ENCODE measurements at places on chromosomes 11 and 22.

GRCh38 chr22:42596863-42597530 is 17.7 kb downstream of the POLDIP3 start:
- no peak for DNase-seq

- DNase-seq, result no peak
Measured at GRCh38 chr11:134513585-134514120, 101.6 kb upstream of the B3GAT1 start.

DNA sequence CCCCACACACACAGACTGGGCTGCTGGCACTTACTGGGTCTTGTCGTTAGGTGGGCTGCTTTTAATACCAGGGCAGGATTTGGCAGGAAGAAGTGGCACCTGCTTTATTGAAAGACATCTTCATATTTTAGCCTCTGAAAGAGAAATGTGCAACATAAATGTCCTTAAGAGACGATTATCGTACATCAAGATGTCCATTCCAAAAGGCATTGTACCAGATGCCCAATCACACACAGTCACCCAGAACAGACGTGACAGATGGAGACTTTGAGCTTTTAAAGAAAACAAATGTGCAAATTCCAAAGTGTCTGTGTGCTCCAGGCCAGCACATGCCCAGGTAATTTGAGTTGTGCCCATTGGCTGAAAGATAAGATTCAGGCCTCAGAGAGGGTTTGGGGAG is 155.7 kb downstream of the RRAS2 start:
- DNase-seq, result no peak

DNA sequence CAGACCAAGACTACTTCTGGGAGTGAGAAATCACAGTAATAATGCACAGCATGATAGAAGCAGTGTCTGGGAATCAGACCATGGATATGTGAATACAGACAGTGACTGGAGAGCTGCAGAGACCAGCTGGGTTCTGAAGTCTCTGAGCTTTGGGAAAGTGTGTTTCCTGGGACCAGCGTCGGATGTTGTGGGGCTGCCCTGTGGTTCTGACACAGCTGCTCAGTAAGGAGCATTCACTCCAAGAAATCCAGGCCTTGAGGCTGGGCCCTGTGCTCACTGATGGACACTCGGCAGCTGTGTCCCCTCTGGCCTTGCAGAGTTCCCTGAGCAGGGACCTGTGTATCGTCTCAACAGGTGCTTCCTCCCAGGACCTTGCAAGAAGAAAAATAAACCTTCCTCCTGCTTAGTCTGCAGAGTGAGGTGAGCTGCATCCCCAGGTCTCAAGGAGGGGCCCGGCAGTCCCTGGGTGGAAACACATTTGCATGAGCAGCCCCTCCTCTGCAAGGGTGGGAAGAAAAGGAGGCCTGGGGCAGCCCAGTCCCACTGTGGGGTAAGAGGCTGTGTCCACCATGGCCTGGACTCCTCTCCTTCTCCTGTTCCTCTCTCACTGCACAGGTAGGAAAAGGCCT is 107.9 kb downstream of the VPREB1 start:
- DNase-seq, result no peak

DNA sequence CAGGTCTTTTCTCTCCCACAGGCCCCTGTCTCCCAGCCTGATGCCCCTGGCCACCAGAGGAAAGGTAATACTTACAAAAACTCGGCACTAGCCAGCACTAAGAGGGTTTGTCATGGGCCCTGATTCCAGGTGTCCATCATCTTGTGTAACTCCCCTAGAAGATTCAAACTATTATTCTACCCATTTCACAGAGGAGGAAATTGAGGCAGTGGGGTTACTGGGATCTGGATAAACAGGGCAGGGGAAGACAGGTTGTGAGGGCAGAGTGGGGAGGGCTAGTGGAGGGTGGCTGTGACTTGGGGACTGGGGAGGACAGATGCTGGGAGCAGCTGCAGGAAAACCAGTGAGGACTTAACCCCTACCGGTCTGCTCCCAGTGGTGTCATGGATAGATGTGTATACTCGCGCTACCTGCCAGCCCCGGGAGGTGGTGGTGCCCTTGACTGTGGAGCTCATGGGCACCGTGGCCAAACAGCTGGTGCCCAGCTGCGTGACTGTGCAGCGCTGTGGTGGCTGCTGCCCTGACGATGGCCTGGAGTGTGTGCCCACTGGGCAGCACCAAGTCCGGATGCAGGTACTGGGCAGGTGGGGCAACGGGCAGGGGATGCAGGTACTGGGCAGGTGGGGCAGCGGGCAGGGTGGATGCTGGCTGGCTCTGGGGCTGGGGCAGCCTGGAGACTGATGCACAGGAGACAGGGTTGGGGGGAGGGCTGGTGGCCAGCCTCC is 1.2 kb downstream of the VEGFB start:
- DNase-seq, result no peak

DNA sequence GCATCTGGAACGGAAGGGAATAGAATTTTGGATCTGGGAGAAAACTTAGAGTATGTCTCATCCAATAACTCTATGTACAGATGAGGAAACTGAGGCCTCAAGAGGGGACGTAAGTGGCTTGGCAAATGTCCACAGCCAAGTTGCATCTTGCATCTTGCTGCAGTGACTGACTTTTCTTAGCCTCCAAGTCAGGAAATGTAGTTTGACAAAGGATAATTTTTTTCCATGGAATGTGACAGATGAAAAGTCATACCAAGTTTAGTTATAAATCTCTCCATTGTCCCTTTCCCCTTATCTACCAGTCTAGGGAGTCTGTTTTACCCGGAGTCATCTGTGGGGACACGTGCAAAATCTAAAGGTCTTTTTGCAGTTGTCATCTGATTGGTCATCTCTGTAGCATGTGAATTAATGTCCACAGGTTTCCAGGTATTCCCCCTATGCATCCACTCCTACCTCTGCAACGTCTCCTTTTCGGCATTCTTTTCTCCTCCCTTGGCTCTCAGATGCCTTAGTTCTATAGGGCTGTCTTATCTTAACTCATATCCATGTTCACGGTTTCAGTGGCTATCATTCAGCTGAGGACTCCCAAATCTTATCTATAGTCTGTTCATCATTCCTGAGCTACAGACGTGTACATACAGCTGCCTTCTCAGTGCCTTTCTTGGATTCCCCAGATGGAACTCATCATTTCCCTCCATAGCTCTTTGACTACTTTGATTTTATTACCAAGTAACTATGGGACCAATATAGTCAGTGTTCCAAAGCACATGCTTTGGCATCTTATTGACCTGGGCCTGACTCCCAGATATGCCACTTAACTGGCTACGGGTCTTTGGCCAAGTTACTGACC is 139.5 kb upstream of the TIMP3 start:
- no peak for DNase-seq

- DNase-seq, result no peak
Measured at GRCh38 chr11:117037975-117038350, 60.3 kb downstream of the SIK3 start.

DNA sequence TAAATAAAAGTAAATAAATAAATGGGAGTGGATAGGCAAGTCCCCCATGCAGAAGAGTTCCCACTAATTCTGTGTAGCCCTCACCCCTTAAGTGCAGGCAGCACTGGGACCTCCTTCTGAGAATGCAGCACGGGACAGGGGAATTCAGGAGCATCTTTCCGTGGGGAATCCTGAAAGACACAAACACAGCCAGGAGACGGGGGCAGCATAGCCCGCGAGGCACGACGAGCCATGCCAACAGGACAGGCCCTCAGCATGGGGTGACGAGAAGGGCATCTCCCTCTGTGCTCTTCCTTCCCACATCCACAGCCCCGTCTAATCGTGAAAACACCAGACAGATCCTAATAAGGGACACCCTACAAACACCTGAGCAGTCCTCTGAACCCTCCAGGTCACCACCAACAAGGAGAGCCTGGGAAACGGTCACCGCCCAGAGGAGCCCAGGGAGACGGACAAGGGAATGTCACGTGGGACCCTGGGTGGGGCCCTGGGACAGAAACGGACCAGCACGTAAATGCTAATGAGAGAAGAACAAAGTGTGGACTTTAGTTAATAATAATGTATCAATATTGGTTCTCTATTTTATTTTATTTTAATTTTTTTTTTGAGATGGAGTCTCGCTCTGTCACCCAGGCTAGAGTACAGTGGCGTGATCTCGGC is 6.8 kb downstream of the KRTAP5-5 start:
- no peak for DNase-seq

DNA sequence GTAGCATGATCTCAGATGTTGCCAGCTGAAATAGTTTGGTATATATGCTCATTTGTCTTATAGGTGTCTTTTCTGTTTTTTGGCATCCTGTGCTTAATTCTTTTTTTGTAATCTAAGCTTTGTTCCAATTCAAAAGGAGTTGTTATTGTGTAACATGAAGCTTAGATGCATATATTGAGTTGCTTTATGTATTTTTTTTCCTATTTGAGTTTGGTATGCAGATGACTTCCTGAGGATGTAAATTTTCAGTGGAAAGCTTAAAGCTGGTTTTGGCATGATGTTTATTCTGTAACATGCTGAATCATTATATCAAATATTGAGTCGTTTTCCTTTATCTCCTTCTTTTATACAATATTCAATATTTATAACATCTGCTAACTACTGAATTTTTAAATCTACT is 69.4 kb downstream of the DDX10 start:
- DNase-seq, result no peak

DNA sequence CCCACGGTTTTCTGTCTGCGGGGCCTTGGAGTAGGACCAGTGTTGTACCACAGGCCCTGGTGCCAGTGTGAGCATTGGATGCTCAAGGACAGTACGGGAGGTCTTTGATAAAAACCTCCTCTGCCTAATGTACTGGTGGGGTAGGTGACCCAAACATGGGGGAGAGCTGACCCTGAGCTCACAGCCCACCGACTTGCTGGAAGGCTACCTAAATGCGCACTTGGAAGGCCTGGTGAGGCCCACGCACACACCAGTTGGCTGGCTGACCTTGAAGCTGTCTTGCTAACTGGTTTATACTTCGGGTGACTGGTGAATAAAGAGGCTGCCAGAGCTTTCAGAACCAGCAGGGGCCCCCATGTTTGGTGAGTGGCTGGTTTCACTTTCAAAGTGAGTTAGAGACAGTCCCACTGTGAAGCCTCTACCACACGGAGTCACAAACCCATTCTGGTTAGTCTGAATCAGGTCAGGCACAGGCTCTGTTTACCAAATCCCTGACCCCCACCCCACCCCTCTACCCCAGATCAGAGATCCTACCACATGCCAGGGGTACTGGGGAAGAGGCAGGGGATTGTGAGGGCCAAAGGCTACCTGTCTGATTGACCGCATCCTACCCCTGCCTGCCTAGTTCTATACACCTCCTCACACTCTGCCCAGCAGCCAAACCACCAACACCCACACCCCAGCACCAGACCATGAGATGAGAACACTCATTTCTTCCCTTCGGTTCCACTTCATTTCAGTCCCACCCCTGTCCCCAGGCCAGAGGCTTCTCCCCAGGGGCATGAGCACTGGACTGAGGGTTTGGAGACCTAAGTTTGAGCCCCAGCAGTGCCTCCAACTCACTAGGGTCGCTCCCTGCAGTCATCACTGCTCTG is 12.7 kb upstream of the IL2RB start:
- no peak for DNase-seq

DNA sequence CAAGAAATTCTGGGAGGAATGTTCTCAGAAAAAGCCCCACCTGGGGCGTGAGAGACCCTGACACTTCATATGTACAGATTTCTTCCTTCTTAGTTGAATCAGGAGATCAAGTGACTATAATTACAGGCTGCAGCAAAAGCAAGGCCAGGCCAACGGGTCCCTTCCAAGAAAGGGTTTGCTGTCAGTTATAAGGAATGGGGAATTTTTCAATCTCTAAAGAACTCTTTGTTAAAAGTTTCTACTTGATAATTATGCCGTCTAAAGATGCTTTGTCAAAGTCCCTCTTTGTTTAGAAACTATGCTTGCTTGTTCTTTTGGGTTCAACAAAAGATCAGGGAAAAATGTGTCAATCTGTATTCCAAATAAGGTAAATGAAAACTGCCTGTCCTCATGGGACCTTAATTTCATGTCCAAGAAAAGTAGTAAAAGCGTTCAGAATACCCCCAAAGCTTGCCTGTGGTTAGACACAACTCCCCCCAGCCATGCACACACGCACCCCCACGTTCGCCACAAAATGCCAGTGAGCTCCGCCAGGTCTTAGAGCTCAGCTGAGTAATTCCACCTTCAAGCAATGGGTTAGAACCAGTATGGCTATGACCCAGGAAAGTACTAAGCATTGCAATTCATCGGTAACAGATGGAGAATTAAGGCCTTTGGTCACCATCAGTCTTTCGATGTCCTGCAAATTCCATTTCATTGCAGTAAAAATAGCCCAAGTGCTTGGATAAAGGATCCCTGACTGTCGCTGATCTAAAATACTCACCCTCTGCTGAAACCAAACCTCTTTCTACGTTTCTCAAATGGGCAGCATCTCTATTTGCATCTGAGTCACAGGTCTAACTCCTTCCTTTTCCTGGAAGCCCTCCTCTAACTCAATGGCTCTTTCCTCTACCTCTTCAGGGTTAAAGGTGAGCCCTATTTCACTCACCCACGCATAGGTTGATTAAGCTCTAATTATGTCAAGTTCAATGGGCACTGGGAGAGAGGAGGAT is 419.2 kb upstream of the SYN3 start:
- DNase-seq, result no peak

DNA sequence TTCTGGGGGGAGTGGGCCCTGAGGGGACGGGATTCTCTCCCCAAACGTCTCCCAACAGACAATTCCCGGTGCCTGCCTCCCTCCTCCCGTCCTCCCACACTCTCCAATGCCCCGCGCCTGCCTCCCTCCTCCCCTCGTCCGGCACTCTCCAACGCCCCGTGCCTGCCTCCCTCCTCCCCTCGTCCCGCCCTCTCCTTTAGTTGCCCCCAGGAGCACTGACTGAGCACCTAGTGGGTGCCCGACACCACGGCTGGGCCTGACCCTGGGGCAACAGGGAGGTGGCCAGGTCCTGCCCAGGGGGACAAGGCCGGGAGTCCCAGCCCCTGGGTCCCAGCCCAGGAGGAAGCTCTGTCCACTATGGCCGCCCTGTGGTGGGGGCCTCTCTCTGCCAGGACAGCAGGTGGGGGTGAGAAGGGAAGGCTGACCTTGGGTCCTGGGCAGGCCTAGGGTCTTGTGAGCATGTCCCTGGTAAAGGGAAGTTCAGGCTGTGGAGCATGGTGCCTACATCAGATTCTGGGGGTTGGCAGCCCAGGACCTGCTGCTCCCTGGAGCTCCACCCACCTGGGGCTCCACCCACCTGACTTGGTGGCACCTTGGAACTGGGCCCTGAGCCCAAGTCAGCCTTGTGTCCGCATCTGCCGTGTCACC is 942.3 kb downstream of the BRD1 start:
- DNase-seq, result no peak

Measured in NCI-H1105 treated with DMSO at 0.1 percent for 48 hours (cell line).